Ammon's horn (tissue), 1 donor: ENCODE measurements at places on chromosomes 5 and 9.

- DNase-seq, result no peak
These were observed 253.8 kb downstream of the KDM4C start for GRCh38 chr9:7011395-7012067.

- DNase-seq, result no peak
These were observed 86.0 kb upstream of the FER start for GRCh38 chr5:108661590-108662219.

- no peak for DNase-seq
These were observed 299.5 kb downstream of the MEF2C start for GRCh38 chr5:88583471-88583870.

DNA sequence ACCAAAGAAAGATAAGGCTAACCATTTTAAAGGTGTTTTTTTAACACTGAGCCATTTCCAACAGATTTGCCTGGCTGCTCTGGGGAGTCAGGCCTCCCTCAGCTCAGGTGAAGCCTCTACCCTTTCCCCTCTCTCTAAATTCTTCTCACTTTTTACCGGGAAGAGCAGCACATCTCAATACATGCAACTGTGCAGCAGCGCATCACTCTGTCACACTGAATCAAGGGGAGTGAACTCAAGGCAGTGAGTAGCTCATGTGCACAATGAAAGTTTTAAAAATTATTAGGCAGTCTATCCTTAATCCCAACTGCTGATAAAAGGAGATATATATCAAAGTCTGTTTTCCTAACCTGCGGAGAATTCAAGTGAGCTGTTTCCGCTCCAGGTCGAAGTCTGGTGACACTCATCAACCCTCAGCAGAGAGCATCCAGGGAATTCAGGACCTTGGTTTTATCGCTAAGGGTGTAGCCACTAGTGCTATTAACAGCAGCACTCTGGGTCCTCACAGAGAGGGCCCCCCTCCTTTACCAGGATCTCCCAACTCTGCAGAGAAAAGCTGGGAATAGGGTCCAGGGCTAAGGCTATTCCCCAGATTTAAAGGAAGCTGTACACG lies 1.0 kb downstream of the CEMIP2 start:
- DNase-seq, result no peak

DNA sequence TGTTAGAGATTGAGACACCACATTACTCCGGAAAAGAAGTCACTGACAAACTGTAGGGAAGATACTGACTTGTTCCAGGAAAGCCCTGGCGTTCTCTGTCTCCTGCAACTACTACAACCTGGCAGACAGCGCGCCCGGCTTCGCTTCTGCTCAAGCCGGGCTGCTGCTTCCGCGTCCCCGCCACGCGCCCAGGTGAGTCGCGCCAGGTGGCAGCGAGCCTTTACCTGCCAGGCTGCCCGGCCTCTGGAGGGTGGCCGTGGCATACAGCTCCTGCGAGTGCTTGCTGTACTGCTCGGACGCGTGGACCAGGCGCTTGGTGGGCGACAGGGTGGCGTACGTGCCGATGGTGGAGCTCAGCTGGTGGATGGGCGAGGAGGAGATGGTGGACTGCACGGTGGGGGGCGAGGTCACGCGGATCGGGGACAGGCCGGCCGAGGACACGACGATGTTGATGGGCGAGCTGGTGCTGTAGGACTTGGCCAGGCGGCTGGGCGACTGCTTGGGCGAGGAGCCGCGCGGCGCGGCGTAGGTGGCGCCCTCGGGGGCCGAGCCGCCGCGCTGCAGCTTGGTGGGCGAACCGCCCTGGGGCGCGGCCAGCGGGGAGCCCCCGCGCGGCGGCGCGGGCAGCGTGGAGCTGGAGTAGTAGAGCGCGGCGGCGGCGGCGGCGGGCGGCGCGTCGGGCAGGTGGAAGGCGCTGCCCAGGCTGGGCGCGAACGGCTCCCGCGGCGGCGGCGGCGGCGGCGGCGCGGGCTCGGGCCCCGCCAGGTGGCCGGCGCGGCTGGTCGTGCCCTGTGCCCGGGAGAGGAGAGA lies 519.6 kb downstream of the CTNND2 start:
- DNase-seq, result peak; percentile 75

DNA sequence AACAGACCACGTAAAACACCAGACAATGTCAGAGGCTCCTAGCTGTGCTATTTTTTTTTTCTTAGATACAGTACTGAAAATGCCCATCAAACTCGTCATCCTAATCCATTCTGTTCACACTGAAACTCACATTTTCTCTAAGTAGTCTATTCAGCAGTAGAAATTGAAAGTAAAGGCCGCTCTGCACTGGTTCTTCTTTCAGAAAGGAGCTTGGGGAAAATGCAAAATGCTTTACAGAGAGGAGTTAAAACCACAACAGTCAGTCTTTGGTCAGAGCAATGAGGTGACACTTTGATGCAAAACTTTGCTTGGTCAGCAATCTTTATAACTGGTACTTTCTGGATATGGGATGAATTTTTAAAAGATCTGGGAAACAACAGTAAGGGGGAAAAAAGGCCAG lies 43.8 kb upstream of the SUSD1 start:
- DNase-seq, result no peak

DNA sequence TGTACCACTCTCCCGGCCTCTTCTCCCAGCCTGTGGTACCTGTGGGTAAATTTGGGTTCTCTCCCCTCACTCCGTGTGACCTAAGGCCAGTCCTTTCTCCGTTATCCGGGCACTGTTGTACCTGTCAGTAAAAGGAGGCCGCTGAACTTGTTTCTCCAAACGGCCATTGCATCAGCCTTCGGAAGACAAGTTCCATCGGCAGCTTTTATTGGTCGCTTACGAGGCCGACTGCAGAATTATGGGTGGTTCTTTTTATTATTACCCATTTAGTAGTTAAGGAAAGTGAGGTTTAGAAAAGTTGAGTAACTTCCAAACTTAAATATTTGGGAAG lies 558 bp downstream of the GRPEL2 start:
- no peak for DNase-seq

DNA sequence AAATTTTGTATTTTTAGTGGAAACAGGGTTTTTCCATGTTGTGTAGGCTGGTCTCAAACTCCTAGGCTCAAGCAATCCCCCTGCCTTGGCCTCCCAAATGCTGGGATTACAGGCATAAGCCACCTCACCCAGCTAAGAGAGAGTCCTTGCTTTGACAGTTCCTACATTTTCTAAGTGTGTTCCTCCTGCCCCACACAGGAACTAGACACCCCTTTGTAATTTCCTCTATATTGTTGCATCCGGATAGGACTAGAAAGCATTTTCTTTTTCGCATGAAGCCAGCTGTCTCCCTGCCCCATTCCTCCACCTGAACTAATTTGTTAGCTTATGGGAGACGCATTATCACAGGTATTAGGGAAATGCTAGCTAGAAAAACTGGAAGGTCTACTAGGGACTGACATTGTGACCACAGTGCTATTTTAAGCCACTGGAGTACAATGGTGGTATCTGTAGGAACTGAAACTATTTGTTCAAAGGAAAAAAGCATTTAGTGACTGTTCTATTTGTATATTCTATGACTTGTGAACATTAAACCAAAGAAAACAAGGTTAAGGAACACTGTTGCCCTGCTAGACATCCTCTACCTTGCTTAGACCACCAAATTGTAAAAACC lies 214.1 kb downstream of the SMARCA2 start:
- no peak for DNase-seq

DNA sequence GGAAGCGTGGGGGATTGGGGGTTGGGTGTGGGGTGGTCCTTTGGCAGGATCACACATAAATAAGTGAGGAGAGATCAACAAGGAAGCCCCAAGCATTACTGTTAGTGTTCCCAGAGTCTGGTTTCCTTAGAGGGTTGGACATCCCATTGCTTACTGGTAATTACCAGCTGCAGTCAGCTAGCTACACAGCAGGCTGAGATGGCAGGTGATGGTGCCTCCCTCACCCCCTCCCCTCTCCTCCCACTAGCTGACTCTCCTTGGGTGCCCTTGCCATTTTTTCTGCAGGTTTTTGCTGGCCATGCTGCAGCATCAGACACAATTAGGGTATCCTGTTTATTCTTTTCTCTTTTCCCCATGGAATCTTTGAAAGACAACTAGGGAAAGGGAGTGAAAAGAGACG lies 107.5 kb upstream of the TLR4 start:
- no peak for DNase-seq

DNA sequence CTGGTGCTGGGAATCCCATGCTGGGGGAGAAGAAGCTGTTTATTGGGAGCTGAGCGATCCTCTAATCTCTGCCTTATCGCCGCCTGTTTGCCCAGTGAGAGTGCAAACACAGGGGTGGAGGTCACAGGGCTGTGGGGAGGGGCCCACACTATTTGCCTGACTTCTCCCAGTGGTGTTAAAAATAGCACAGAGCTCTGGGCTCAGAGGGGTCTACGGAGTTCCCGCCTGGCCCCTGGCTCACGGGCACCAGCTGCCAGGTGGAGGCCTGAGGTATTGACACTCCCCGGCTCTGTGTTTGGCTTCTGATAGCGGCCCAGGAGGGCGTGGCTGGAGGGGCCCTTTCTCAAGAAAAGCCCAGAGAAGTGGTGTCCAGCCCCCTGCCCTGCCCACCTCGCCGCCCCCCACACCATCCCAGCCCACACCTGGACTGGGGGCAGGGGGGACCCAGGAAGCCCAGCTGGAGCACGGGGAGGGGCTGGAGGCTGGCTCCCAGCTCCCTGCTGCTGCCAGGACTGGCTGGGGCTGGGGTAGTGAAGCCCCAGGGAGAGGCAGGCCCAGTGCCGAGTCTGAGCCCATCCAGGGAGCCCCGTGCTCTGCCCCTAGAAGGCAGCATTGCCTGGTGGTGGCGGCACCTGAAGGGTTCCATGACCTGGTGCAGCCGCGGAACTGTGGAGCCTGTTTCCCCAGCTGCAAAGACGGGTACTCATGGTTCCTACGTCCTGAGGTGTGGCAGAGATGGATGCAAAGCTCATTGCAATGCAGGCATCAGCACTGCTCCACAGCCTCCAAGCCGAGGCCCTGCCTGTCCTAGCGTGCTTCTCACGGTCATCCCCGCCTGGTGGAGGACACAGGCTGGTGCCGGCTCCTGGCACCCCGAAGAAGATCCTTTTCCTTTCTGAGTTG lies 35.7 kb upstream of the EGFL7 start:
- DNase-seq, result no peak

DNA sequence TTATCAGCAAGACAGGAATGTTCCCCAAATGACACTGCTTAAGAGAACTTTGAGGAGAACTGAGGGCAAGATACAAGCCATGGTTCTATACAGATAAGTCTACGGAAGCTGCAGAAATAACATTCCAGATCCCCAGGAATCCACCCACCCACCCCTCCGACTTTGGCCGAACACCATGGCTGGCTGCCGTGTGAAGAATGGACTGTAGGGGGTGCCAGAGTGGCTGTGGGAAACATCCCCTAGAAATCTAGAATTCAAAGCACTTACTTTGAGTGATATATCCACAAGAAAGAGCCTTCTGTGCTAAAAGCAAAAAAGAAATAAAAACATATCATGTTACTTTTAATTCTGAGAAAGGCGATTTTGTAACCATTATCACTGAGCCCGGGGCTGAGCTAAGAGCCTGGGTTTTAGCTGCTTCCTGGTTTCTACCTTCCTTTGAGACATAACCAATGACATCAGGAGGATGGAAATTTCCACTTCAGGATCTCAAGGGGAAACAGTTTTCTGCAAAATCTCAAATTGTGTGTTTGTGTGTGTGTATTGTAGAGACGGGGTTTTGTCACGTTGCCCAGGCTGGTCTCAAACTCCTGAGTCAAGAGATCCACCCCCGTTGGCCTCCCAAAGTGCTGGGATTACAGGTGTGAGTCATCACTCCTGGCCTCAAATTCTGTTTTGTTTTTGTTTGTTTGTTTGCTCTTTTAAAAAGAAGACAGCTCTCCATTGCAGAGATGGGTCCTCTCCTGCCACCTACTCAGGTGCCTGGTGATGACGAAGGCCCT lies 36.4 kb downstream of the GGTA1 start:
- peak; percentile 42 for DNase-seq

DNA sequence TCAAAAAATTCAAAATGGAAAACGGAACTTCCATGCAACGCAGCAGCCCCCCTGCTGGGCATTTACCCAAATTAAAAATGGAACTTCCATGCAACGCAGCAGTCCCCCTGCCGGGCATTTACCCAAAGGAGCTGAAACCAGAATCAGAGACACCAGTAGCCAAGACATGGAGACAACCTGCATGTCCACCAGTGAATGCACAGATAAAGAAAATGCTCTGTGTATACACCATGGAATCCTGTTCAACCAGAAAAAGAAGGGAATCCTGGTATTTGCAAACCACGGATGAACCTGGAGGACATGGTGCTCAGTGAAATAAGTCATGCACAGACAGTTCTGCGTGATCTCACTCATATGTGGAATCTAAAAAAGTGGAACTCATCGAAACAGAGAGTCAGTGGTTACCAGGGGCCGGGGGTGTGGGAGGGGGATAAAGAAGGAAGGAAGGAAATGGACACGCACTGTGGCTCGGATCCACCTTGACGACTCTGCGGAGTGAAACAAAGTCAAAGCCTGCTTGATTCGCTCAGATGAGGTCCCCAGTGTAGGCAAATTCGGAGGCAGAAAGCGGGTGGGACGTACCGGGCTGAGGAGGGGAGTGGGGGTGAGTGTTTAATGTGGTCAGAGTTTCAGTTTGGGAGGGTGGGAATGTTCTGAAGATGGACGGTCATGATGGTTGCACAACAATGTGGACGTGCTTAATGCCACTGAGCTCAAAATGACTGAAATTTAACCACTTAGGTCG lies 40.2 kb upstream of the EXOC3 start:
- DNase-seq, result no peak

- no peak for DNase-seq
These were observed 63.6 kb downstream of the MRPL36 start for GRCh38 chr5:1736065-1736464.

GRCh38 chr5:78591138-78591612 lies 57.4 kb downstream of the LHFPL2 start:
- no peak for DNase-seq

- peak; percentile 21 for DNase-seq
These were observed 99.6 kb downstream of the ASTN2 start for GRCh38 chr9:117315236-117315635.

GRCh38 chr5:38396766-38397165 lies 138.4 kb downstream of the EGFLAM start:
- no peak for DNase-seq

- no peak for DNase-seq
These were observed 4.2 kb upstream of the PTGES start for GRCh38 chr9:129757045-129757444.

GRCh38 chr9:15553528-15553898 lies 670 bp downstream of the CCDC171 start:
- no peak for DNase-seq

DNA sequence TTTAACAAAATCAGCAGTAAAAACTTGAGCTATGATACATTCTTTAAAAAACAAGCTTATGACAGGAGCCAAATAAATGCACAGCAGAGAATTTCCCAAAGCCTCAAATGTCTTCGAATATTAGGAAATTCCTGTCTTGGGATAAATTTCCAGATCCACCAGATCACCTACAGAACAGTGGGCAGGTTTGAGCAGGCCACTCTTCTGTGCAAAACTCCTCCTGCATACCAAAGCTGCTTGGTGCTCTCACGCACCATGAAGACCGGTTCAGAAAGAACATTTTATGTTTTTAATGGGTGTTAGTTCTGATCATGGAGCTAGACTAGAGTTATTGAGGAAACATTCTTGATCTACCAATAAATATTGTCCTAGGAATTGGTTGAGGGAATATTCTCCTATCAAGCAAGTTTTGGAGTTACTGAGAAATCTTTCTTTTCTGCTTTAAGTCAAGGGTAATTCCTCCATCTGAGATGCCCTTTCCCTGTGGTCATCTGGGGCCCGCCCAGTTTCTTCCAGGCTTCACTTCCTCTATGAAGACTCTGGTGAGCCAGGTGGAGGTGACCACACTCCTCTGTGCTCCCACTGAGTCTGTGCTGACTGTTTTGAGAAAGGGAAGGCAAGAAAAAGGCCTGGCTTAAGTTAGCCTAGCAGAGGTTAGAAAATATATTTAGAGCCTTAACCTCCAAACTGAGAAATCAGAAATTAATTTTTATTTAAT lies 17.9 kb downstream of the TNFSF15 start:
- no peak for DNase-seq

GRCh38 chr9:93955111-93955980 lies at the start of gene BARX1:
TSS of gene BARX1 (minus strand) at chr9:93955355. CDS start at chr9:93955146, 209 bp downstream.
- DNase-seq, result no peak
